Skin of body (tissue), 3 donors: ENCODE measurements at places on chromosomes 2 and 18.
A peak's percentile ranks its signal among the peaks of the same experiment; 100 is the strongest.

GRCh38 chr2:182077448-182078142, 91.9 kb downstream of the PPP1R1C start:
- peak; percentile 6 for DNase-seq

DNA sequence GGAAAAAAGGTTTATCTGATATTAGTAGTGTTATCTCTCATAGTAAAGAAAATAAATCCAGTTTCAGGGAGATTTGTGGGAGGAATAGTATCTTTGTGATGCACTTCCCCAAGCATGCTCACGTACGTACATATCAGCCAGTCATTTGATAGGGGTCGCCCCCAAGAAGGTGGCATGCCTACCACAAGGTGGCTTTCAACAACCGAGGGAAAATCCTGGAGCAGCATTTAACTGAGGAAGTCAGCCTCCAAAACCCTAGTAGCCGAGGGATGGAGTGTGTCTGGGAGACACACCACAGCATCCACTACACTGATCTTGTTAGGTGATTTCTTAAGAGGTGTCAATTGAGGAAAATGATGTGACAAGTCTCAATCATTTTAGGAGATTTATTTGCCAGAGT, 623.9 kb downstream of the NYAP2 start:
- no peak for DNase-seq

GRCh38 chr2:33730193-33730592, 131.1 kb upstream of the FAM98A start:
- no peak for DNase-seq

- DNase-seq, result peak; percentile 92
Measured at GRCh38 chr2:122203523-122203922, 448.1 kb downstream of the TSN start.

DNA sequence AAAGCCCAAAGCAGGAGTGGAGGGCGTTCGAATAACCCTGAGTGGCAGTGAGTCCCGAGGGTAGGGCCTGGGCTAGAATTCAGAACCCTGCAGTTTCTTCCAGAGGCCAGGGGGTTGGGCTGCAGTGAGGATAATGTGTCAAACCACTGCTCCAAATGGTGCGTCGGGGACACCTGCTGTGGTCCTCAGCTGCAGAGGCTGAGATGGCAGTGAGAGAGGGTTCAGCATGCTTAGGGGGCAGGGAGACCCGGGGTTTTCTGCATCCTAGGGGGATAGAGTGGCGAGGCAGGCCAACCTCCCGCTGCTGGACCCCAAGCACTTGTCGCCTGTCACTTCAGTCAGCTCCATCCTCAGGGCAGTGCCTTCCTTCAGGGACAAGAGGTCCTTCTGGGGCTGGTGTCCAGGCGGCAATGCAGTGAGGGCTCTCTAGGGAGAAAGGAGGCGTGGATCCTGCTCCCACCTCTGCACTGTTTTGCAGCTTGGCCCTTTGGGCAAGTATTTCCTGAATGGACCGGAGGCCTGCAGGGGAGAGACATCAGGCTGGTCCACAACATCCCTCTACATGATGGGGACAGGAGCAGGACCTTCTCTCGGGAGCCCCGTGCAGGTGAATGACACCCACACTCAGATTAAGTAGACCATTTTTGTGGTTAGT, 8.4 kb upstream of the NTSR2 start:
- DNase-seq, result no peak

DNA sequence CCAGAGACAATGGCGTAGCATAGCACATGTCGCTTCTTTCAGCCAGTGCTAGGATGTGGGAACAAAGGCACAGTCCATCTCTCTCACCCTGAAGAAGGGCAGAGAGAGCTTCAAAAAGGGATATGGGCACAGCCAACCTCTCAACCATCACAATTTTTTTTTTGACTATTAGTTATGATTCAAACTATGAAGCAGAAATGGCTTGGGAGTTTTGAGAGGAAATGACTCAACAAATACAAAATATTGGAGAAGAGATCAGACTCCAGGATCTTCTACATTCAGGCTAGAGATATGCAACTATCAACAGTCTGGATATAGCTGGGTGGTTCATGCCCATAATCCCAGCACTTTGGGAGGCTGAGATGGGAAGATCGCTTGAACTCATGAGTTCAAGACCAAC, 109.1 kb downstream of the MCFD2 start:
- no peak for DNase-seq

DNA sequence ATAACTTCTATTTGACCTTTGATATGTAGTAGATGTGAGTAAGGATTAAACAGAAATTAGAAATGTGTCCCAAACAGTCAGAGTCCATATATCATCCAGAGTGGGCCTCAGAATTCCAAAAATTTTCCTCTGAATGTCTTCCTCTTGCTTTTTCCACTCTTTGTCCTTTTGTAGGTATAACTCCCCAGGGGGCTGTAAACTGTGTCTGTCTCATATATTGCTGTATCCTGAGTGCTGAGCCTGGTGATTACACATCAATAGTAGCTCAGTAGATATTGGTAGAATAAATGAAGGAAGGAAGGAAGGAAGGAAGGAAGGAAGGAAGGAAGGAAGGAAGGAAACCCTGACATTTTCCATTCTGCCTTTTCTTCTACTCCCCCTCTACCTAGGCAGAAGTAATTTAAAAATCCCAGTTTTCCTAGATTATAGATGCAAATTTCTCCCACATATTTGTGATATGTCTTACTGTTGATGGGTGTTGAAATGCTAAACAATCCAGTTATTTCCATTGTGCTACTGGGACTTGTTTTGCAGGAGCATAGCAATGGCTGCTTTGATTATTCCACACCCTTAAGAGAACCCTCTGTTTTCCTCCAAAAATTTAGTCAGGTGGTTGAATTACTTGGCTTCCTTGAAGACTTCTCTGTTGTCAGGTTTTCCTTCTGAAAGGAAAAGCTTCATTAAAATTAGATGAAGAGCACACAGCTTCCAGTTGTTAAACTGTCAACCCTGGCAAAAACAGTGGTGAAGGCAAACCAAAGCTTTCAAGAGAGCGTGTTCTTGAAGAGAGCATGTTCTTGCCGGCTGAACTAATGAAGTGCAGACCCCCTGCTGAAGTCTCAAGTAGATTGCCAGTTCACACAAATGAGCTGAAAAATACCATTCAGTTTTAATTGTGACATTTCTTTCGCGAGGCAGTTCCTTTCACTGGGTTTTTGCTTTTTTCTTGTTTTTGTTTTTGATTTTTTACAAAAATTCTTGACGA, 147.8 kb downstream of the KCNE4 start:
- no peak for DNase-seq

DNA sequence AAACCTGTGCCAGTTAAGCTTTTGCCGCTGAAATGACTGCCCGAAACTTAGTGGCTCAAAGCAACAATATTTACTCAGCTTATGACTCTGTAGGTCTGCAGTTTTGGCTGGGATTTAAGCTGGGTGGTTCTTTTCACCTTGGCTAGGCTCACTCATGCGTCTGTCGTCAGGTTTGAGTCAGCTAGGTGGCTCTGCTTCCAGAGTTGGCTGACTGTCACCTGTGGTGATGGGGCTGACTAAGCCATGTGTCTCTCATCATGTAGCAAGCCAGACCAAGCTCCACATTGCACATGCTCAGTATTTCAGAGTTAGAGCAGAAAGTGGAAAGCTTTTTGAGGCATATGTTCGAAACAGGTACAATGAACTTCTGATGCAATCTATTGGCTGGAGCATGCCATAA, 354.8 kb downstream of the MEIS1 start:
- no peak for DNase-seq

GRCh38 chr2:109399066-109399465, 214.7 kb downstream of the SEPTIN10 start:
- DNase-seq, result peak; percentile 35

- DNase-seq, result no peak
Measured at GRCh38 chr18:79900610-79901570, 50.6 kb downstream of the SLC66A2 start.

DNA sequence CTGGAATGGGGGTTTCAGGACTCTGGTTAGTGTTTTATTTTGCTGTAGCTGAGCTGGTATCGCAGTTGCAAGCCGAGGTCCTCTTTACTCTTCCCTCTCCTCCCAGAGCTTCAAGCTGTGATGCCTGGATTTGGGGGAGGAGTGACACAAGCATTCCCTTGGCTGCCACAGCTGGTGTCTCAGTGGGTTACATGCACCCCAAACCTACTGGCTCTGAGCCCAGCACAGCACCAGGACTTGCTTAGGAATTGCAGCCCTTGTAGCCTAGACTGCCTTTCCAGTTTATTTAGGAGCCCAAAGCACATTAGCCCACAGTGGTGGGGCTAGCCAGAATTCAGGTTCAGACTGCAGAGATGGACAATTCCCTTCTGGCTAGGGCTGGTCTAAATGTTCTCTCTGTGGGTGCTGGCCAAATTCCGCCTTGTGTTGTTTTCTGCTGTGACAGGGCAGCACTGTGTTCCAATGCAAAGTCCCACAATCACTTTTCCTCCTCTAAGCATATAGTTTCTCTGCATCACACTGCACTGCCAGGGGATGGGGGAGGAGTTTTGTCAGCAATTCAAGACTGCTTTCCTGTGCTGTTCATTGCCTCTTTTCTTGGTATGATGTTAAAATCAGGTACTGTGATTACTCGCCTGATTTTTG, 122.8 kb downstream of the SLC4A10 start:
- no peak for DNase-seq

DNA sequence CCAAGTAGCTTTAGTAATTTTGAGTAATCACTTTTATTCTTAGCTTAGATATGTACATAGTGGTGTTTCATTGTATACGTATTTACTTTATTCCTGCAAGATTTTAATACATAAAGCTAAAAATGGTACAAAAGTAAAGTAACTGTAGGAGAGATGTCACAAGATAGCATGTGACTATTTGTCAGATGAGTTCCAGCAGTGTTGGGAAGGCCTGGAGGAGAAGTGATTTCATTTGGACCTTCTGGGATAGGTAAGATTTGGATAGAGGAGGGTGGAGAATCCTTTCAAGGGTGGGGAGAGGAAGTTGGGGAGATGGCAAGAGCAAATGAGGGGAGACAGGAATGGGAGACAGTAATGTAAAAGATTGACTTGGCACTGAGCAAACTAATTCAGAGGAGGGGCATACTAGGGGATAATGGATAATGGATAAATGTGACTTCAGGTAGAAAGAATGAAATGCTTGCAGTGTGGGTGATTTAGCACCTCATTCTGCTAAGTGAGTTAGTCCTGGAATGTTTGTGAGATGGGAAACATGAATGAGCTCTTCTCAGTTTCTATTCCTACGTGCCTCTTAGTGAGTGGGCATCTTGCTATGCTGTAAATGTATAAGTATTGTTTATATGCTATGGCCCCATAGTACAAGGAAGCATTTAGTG, 10.5 kb downstream of the WDR43 start:
- DNase-seq, result no peak

- no peak for DNase-seq
Measured at GRCh38 chr2:55839182-55839819, 84.3 kb downstream of the EFEMP1 start.

GRCh38 chr18:10436160-10436559, 18.3 kb upstream of the APCDD1 start:
- no peak for DNase-seq

DNA sequence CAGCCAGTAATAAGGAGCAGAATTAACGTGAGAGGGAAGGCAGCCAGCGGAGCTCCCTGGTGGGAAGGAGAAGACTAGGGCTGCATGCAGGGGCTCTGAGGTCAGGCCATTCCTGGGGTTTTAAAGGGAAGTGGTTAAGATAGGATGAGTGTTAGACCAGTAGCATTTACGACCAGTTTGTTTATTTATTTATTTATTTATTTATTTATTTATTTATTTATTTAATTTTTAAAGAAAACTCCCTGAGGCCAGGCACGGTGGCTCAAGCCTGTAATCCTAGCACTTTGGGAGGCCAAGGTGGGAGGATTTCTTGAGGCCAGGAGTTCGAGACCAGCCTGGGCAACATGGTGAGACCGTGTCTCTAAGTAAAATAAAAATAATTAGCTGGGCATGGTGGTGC, 152.8 kb downstream of the FHOD3 start:
- DNase-seq, result no peak

GRCh38 chr2:175577368-175577970, 396.0 kb upstream of the ATP5MC3 start:
- DNase-seq, result no peak

DNA sequence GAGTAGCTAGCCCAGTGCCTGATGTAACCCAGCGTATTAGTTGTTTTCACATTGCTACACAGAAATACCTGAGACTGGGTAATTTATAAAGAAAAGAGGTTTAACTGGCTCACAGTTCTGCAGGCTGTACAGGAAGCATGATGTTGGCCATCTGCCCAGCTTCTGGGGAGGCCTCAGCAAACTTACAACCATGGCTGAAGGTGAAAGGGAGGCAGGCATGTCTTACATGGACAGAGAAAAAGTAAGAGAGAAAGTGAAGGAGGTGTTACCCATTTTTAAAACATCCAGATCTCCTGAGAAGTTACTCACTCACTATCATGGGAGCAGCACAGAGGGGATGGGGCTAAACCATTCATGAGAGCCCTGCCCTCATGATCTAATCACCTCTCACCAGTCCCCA, 6.1 kb upstream of the CYRIA start:
- no peak for DNase-seq

DNA sequence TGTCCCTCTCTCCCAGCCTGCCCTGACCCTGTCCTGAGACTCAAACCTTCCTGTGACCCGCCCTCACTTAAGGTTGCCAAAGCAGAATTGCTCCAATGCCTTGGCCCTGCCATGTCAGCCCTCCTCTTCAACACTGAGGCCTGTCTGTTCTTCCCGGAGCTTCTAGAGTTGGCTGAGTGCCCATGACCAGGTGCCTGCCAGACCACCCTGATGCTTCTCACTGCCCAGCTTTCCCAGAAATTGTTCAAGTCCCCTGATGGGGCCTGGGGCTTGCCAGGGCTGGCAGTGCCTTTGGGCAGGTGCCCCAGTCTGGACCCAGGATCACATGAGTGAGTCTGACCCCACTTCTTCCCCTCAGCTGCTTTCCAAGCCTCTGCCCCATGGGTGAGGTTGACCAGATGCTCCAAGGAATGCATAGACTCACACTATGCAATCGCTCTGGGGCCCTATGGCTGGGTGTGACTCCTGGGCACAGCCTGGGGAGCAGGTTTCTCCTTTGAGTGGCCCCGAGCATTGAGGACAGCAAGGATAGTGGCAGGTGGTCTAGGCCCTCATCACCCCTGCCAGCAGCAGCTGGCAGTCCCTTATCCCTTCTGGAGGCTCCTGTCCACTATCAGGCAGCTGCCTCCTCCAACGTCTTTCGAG, 3.1 kb upstream of the INPP5D start:
- DNase-seq, result no peak

DNA sequence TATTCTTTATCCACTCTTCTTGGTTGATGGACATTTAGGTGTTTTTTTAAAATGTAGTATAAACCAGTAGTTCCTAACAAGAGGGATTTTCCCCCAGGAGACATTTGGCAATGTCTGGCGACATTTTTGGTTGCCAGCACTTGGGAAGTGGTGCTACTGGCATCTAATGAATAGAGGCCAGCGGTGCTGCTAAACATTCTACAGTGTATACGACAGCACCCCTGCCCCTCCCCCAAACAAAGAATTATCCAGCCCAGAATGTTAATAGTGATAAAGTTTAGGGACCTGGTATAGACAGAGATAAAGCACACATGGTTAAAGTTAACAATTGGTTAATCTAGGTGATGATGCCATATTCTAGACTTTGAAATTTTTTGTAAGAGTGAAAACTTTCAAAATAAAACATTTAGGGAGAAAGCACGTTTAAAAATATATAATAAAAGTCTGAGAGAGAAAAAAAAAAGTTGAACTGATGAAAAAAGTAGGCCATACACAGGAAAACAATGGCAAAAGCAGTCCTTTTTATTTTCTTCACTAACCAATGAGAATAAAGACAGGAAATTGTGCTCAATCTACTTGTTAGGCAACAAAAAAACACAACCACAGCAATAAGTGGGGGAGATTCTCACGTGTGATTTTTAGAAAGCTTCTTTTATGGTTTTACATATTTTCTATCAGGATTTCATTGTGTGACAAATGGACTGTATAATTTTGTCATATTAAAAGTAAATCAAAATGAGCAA, 14.8 kb downstream of the FBXO48 start:
- DNase-seq, result no peak
